Esophagus squamous epithelium (tissue), 5 donors: ENCODE measurements at places on chromosomes 12 and 14. TPM values are rescaled to one million over a fixed set of nuclear protein-coding genes. Genes with fewer than 3 reads are reported as not detected.

DNA sequence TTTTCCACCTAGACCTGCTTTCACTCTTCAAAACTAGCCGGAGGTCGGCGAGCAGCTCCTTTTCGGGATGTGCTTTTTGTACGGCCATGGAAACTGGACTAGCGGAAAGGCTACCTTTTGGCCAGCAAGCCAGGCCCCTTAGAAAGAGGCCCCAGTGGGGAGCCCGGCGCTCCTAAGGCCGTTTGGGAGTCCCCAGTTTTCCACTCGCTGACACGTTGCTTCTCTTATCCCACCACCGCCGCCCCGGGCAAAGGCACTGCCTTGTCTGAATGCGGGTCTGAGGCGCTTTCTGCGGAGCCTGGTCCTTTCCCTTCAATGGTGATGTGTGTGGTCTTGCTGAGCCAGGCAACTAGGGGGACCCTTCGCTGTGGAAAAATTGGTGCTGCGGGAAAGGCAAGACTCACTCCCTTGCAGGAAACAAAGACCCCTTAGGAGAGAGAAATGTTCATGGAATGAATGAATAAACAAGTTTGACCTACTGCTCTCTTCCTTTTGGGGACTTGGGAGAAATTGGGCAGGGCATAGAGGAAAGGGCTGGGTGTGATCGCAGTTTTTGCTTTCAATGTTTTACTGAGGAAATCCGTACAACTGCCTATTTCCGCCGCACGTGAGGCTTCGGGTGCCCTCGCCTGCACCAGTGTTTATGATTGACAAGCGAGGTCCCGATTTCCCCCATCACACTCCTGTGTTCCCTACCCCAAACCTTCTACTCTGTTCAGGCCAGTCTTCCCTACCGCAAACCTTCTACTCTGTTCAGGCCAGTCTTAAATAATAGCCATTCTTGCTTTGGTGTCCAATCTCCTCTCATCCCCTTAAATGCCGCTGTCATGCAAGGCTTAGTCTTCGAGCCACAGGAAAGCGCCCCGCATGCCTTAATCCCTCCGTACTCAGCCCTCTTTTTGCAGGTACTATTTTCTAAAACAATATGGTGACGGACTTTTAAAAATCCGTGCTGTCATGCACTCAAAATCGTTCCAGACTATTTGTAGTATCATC is 1.0 kb upstream of the SLC38A2 start:
- no peak for DNase-seq

DNA sequence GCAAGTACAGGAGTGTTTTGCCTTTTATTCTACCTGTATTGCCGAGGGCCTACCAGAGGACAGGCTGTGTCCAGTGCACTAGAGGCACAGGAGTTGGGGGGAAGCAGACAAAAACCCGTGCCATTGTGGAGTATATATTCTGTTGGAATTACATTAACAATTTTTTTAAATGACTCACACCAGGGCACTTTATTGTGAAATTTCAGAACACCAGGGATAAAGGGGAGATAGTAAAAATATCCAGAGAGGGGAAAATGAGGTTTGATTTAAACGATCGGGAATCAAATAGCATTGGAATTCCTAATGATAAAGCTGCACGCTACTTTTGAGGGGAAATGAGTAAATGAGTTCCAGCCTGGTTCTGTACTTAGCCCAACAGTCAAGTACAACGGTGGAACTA is 123.2 kb downstream of the PELI2 start:
- no peak for DNase-seq

DNA sequence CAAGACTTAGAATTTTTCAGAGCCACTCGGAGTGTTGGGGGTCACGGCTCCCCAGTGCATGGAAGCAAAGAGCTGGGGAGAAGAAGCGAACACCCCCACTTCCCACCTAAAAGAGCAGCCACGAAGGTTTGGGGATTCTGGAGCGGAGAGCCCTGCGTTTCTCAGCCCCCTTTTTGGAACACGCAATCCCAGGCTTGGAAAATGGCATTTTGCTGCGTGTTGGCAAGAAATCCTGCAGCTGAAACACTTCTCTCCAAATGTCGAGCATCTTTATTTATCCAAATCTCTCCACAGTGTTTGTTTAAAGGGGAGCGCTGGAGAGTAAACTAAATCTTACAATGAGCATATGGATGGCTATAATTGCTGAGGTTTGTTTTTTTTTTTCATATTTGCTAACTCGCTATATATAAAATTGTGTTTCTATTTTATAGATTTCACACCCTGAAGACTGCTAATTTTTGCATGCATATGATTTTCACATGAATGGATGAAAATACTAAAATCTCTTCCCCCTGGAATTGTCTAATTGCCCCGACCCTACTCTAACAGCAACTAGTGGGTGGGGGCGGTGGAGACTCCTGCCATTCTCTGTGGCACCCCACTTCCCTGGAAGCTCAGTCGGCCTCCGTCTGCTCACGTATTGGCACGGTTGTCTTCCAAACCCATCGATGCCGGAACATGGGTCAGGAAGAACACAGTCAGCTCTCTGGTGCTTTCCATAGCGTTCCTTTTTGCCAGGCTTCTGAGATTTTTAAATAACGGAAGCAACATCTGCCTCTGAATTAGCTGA is 120.5 kb downstream of the GCH1 start:
- no peak for DNase-seq

DNA sequence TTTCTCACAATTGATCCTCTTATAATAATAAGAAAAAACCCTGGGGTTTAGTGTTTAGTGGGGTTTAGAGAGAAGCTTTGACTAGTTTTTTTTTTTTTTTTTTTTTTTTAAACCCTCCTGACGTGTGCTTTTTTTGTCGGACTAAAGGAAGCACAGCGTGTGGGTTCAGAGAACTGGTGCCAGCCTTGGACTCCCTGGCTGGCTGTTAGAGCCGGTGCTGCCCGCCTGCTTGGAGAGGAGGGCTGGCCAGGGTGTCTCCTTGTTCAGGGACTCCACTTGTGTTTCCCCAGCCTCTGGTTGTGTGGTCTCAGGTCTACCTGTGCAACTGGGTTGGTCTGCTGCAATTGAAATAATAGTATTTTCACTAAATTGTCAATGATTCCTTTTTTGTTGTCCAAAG is 54.1 kb upstream of the ASPG start:
- no peak for DNase-seq

- DNase-seq = no peak
These were observed 1.5 kb downstream of the OR4E1 start for GRCh38 chr14:21672116-21672515.

DNA sequence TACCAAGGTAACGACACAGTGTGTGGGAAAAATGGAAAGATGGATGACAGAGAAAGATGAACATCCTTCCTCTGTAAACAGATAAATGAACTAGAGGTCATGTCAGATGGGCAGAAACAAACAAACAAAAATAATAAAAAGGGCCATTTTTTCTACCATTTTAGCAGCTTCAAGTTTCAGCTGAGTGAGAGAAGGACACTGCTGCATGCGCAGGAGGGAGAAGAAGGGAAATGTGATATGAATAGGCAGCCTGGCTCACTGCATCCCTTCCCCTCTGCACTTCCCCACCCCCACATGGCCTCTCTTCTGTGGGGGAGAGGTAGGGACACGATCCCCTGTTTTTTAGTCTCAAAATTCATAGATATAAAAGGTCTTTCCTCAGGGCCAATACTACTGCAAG is 492.0 kb downstream of the NELL2 start:
- no peak for DNase-seq

GRCh38 chr12:12717586-12718380 is 615 bp downstream of the CDKN1B start:
- no peak for DNase-seq

DNA sequence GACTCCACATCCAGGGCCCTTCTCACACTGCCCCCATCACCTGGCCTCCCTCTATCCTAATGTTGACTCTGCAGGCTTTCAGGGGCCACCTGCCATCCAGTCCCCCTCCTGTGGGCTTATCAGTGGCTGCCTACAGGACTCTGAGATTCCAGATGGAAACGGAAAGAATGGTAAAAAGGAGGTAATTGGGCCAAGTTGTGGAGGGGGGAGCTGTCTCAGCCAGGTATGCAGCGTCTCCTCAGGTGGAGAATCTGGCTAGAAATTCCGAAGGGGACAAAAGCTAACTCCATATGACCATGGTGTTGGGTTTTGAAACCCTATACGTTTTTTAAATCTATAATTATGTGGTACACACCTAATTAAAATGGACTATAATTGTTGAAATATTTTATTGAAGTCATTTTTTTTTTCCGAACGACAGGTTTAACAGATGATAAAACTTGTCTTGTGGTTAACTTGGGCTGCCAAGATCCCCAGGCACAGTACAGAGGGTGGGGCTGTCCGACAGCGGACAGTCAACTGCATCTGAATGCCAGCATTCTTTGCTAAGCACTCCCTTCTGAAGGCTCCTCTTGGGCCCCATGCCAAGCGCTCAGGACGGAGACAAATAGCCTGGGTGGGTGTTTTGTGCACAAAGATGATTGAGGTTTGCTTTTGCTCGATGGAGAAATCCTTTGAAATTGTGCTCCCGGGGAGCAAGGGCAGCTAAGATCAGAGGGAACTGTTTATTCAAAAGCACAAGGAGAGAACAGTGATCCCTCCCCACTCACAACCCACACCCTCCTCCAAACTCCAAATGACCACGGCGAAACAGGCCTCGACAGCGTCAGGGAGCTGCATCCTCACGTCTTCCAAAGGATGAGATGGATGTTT is 365.6 kb downstream of the BCL11B start:
- no peak for DNase-seq

DNA sequence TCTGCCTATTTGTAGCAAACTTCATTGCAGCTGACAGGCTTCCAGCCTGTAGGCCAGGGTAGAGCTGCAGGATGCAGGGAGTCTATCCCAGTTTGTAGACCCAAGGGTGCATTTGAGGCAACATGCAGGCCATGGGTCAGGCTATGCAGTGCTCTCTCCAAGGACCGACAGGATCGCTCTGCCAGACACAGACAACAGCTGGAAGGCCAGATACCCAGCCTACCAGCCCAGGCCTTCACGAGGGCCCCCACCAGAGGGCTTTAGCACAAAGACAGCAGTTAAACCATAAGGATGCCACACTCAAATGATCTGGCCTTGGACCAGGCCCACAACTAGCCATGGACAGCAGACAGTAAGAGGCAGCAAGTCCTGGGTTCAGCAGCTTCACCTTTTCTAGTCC is 10.3 kb downstream of the KCTD10 start:
- no peak for DNase-seq

DNA sequence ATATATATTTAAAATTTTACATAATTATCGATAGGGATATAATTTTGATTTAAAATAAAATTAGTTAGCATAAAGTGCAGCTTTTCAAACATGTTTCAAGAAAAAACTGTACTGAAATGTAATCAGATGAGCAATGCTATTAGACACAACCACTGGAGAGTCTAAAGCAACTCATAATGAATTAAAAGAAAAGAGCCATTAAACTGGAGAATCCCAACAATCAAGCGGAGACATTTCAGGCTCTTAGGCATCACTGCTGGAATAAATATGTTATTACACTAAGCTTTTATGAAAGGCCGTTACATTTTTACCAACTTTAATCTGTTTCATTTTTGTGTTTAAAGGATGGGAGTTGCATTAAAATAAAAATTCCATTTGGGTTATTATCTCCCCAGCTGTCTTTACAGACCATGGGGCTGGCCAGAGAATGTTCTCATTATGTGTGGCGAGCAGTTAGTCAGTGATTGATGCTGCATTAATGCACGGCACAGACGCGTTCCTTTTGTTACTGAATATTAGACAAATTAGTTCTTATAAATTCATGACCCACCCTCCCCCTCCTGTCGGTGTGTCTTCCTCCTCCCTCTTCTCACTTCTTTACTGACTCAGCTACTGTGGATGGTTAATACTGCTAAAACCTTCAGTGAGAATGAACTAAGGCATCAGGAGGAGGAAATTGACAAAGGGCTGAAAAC is 156.8 kb downstream of the PDZRN4 start:
- DNase-seq = no peak

GRCh38 chr12:51115533-51115932 is 32.1 kb upstream of the CSRNP2 start:
- no peak for DNase-seq

GRCh38 chr12:1922985-1923384 is 4.5 kb upstream of the CACNA2D4 start:
- no peak for DNase-seq

DNA sequence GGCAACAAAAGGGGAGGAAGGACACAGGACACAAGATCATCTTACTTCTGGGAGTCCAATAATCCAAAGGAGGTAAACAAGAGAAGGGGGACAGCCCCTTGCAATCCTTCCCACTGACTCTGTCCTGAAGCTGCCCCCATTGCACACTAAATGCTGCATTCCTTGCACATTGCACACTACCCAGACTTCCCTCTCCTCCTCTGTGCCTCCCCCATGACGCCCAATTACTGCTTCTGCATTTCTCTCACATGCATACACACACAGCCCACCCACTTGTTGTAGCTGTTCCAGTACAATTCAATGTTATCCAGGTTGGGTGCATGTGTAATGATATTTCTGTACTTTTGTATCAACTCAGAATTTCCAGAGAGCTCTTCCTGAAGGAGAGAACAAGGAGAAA is 5.5 kb downstream of the NDRG2 start:
- DNase-seq = no peak

DNA sequence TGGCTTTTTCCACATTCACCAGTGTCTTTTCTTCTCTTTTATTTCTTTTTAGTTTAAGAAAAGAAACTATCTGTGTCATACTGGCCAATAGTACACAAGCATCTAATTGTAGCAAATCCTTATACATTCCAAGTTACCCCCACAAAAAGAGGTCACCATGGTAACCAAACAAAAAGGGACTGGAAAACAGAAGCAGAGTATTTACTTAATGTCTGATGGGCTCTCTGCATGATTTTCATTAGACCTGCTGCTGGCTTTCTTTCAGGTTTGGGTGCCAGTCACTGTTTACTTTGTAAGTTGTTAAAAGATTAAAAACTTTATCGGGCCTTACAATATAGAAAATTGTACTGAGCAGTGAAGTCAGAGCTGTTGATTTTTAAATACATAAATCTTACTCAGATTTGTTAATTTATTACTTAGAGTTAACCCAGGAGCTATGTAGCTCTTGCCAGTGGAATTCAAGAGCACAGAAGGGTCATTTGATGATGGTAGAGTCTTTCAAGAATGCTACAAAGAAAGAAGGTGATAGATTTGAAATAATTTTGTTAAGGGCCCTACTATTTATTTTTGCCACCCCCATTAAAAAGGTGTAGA is 123.9 kb downstream of the BRMS1L start:
- no peak for DNase-seq

DNA sequence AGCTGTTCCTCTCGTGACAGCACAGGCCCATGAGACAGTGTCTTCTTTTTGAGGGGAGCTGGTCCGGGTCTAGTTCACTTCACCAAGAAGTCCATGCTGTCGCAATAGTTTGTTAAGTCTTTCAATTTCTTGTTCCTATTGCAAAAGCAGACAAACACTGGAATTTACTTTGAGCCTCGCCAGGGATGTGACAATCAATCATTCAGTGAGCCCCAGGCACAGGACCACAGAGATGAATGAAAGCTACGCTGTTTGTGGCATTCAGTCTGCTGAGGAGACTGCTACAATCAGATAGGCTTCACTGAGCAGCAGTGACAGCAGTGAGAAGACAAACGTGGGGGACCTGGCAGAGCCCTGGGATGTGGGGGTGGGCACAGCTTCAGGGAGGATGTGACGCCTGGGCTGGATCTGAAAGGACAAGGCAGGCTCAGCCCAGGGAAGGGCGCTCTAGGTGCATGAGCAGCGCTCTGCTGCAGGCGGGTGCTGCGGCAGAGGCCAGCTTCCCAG is 35.5 kb downstream of the TCTN1 start:
- no peak for DNase-seq

- DNase-seq = no peak
These were observed 6.4 kb upstream of the SLC38A4 start for GRCh38 chr12:46832130-46832704.

The SLC38A1 gene
- total RNA-seq = 23.3 TPM

The VASH1 gene
- total RNA-seq = 1.3 TPM

The TMPRSS12 gene
- not detected for total RNA-seq

The KLHL33 gene
- 0.57 TPM for total RNA-seq

The PPP1R13B gene
- total RNA-seq = 12.7 TPM

The PLEK2 gene
- total RNA-seq = 17.9 TPM
